ENCODE measurements at places on chromosomes 16 and 17. TPM values are rescaled to one million over a fixed set of nuclear protein-coding genes. Genes with fewer than 3 reads are reported as not detected.

Gene C1QTNF1
- total RNA-seq = not detected

Gene NARF
- 121 TPM for total RNA-seq

Gene TTYH2
- total RNA-seq = 10.9 TPM

Gene RPGRIP1L
- 5.5 TPM for total RNA-seq

Gene ABCA5
- 22.6 TPM for total RNA-seq

Gene LRRC75A
- total RNA-seq = 5.5 TPM

Gene AXIN2
- 7.7 TPM for total RNA-seq

Gene ACLY
- total RNA-seq = 153 TPM

Gene WDR90
- total RNA-seq = 73.2 TPM

- peak; percentile 28 for DNase-seq
These were observed 38.2 kb upstream of the PIRT start for GRCh38 chr17:10875984-10876555.

DNA sequence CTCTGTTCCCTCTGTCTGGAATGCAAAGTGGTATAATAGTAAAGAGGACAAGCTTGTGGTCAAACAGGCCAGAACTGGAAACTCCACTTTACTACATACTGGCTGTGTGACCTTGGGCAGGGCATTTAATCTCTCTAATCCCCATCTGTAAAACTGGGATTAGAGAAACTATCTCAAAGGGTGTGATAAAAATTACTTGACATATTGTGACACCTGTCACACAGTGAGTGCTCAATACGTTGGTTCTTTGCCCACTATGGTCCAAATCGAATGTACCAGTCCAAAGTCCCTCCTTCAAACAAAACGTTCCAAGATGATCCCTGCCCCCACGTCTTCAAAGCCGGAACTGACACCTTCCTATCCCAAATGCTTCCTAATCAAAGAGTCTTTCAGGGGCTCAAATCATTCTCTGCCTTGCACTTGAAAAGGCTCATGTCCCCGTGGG, 734 bp downstream of the PGAP3 start:
- DNase-seq = no peak

DNA sequence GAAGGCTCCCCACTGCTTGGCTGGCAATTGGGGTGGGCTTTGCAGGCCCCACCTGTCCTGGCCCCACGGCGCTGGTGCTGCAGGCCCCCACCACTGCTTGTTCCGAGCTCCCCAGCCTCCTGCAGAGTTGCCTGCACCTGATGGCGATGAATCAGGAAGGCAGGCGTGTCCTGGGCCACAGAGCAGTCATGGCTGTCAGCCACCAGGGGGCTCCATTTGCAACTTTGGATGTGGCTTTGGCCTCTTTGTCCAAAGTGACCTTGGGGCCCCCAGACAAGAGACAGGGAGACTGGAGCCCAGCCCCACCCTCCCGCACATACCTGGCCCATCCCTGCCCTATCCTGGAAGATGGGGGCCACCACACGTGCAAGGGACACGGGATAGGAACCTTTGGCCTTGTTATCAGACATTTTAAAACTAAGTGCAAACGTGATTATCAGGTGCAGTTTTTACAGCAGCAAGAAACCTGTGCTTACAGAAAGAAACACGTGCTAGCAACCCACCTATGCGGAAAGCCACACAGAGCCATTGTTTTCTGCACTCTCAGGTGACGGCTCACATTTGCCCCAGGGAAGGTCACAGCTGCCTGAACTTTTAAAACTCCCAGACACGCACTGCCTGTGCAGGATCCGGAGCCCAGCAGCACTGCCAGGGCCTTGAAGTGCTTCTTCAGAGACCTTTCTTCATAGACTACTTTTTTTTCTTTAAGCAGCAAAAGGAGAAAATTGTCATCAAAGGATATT, at the start of gene DNASE1:
DNASE1 (plus strand) TSS at position 443 of the 743 bp plus-strand sequence. CDS start 683 bp downstream, outside the sequence.
- DNase-seq = peak; percentile 63

- DNase-seq = peak; percentile 71
These were observed 63.9 kb upstream of the RPH3AL start for GRCh38 chr17:416293-417206.

GRCh38 chr16:4515611-4516233, 22.9 kb downstream of the CDIP1 start:
- no peak for DNase-seq

- no peak for DNase-seq
These were observed 15.2 kb upstream of the DPEP1 start for GRCh38 chr16:89598199-89598598.

GRCh38 chr16:89084411-89084810, 9.2 kb upstream of the ACSF3 start:
- no peak for DNase-seq

DNA sequence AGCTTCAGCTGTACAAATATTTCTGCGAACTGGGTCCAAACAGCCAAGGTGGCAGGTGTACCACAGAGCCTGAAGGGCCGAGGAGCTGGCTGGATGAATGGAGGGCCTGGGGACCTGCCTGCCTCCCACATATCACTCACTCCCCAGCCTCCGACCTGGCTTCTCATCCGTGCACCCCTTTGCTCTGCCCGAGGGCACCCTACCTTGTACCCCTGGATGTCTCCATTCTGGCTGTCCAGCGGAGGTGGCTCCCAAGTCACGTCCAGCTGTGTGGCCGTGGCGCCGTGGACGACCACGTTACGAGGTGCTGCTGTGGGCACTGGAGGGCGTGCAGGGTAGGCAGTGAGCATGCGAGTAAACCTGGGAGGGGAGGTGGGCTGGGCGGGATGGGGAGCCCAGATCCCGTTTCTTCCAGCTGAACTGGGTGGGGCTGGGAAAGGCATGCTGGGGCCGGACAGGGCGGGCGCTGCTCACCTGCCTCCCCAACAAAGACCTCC, 67.2 kb upstream of the CDC42EP4 start:
- no peak for DNase-seq

DNA sequence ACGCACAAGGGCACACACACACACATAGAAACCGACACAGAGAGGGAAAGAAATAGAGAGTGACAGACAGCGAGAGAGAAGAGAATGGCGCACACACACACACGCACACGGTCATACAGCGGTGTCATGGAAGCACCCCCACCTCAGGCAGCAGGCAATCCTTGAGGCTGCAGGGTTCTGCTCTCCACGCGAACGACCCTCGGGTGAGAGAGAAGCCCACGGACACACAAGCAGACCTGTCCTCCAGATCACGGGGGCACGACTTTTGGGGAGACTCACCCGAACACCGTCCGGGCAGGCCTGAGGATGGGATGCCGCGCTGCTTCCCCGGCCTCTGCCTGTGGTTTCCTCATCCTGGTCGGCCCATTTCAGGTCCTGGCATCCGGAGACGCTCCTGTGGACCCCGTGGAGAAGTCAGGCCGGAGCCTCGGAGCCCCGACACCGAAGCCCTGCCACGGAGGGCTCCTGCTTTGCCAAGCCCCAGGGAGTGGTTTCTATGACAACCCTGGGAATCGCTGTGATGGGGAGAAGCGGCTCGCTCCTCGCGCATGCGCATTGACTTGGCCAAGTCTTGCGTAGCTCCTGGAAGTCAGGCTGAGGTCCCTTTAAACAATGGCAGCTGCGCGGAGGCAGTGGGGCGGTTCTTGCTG, 118.2 kb upstream of the KCNJ18 start:
- DNase-seq = peak; percentile 42

DNA sequence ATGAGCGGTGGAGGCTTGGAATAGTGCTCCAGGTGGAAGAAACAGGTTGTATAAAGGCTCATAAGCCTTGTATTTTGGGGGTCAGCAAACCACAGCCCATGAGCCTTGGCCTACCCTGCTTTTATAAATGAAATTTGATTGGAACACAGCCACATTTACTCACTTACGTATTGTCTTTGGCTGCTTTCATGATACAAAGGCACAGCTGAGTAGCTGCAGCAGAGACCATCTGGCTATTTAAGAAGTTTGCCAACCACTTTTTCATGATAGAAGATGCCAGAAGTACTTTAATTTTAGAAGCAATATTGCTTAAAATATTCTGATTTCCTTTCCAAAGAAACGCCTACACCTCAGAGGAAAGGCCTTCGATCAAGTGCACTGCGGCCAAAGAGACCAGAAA, 73.8 kb downstream of the C17orf58 start:
- DNase-seq = no peak

- no peak for DNase-seq
These were observed 44.8 kb downstream of the PITPNC1 start for GRCh38 chr17:67421869-67422273.

GRCh38 chr16:51888534-51888933, 658.4 kb downstream of the TOX3 start:
- no peak for DNase-seq

DNA sequence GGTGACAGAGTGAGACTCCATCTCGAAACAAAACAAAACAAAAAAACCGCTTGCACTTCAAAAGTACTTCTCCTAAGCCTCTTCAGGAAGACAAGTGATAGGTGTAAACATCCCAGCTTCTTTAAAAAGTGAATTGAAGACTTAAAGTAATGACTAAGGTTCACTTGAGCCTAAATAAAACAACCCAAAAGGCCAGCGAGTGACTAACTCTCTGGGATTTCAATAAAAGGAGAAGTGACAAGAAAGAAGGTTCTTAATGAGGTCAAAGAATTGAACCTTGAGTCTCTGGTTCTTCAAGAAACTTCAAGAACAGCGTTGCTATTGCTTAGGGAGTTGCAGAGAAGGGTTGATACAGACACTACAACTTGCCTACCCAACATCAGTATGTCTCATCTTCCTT, 42.2 kb downstream of the STX8 start:
- DNase-seq = no peak

DNA sequence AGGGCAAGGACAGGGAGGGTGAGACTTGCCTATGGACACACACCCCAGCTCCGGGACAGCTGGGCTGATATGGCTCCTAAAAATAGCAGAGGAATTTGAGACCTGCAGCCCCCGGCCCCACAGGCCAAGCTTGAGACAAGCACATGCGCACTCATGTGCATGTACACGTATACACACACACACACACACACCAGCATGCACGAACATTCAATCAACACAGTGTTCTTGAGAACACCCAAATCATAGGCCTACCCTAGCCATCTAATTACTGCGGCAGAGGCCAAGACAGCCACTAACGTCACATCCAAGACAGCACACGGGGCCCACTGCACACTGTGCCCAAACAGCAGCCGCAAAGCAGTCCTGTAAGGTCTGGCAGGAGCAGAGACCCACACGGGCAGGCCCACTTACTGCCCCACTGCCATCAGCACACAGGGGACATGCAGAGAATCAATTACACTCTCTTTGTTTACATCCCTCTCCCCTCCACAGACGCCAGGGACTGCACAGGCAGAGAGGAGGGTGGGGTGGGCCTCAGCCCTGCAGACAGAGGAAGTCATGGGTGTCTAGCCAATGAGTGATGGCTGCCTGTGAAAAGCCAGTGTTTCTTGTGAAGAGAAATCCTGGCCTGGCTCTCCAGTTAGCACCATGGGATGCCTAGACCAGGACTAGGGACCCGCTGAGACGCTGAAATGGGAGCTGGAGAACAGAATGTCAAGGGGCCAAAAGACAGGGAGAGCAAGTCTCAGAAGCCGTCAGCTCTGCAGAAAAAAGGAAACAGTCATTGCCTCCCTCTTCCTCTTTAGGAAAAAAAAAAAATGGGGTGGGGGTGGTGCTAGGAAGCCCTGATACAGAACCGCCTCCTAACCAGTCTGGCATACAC, 39.3 kb downstream of the MYO18A start:
- DNase-seq = peak; percentile 65

GRCh38 chr17:82859431-82860403, 19.9 kb upstream of the ZNF750 start:
- DNase-seq = peak; percentile 58

DNA sequence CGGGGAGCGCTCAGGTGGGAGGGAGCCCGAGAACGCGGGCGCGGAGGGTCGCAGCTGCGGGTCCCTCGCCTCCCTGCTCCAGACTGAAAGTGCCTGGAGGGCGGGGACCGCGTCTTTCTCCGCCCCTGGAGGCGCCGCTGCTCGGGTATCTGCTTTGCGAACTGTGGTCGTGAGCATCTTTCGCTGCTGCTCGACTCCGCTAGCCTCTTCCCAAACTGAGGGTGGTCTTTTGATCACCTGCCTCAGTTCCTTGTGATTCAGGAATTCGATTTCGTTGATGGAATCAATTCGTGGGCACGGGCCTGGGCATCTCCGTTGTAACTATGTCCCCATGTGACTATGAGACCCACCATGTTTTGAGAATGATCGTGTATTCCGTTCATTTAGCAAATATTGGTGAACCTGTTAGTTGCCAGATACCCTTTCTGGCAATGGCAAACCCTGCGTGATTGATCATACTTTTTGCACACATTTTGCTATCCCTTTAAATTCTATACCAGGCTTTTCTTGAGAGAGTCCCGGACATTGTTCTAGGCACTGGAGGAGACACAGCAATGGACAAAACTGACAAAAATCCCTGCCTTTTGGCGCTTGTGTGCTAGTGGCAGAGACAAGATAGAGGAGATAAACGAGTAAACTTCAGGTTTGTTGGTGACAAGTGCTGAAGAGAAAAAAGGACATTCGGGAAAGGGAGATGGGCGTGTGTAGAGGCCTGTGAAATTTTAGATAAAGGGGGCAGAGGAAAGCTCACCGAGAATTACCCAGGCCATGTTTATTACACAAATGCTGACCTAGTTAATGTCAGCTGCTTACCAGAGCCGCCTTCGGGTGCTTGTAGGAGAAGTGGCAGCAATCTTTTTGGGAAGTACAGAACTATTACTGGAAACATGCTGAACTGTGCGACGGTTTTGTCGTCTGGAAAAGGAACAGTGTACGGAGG, 948 bp downstream of the UTP18 start:
- no peak for DNase-seq

DNA sequence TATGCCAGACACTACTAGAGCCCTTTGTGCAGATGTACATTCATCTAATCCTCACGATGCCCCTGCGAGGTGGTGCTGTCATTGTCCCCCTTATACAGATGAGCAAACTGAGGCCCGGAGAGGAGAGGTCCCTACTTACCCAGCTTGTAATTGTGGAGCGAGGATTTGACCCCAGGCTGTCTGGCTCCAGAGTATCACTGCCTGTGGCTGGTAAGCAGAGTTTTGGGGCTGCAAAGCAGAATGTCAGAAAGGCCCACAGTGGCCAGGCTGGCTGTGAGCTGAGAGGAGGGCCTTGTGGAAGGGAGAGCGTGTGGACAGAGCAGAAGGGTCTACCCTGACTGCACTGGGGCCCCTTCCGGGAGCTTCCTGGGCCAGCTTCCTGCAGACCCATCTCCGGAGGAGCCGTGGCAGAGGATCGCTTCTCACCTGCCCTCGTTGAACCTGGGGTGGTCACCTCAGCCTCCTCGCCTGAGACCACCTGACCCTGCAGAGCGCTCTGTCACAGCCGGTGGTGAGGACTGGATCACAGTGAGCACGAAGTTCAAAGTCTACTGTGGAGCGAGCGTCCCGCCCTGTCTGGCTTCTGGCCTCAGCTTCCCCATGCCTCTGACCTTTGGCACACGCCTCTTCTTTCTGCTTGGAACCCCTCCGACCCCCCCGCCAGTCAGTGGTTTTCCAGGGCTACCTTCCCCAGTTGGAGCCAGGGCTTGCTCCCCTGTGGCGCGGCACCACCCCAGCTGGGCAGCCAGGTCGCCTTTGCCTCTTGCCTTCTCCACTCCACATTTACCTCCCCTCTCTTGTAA, 12.1 kb downstream of the CMIP start:
- no peak for DNase-seq

All from activated naive CD8-positive, alpha-beta T cell treated with anti-CD3 and anti-CD28 coated beads, Interleukin-2, amount 10 ng/mL, durations not matched to agents 7 days and 5 days (primary cell).